ENCODE measurements at places on chromosomes 3 and 15.

DNA sequence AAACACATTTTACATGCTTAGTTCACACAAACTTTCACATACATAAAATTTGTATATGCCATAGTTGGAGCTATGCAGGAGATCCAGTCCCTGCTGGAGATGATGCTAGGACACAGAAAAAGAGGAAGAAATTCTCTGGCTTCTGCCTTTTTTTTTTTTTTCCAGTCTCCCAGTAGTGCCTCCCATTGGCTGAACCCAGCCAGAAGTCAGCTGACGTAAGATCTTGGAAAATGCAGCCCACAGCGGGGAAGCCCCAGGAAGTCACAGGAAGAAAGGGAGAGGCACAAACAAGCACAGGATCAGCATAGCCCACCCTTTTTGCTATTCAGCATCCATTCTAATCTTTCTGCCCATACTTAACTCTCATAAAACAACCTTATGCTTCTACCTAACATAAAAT lies 38.5 kb downstream of the SCN11A start:
- DNase-seq, result no peak

- no peak for DNase-seq
Measured at GRCh38 chr3:9715764-9716437, 12.3 kb downstream of the CPNE9 start.

DNA sequence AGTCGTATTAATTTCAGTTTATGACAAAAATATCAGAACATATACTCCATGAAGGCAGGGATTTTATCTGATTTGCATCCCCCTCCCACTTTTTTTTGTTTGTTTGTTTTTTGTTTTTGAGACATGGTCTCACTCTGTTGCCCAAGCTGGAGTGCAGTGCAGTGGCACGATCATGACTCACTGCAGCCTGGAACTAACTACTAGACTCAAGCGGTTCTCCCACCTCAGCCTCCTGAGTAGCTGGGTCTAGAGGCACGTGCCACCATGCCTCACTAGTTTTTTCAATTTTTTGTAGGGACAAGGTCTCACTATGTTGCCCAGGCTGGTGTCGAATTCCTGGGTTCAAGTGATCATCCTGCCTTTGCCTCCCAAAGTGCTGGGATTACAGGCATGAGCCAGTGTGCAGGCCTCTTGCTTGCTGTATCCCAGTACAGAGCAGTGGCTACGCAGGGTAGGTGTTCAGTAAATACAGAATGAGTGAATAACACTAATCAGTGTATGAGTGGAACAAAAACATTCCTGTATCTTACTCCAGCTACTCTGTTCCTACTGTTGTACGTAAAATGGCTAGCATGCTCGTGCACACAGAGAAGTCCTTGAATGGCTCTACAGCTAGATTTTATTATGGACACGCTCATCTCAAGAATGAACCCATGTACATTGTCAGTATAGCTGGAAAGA lies 272.4 kb downstream of the FOXP1 start:
- no peak for DNase-seq

DNA sequence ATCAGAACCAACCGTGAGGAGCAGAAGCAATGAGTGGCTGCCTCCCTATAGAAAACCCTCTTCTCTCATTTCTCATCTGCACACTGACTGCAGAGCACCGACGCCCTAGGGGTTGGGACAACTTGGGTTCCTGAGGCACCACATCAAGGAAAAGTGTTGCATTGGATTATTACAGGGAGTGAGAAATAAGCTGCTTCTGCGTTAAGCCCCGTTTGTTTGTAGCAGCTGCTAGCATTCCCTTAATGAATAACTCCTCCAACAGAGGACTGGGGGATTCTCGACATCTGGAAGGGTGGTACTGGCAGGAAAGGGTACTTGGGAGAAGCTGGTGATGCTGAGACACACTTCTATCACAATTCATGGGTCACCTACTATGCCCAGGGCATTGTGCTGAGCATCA lies 25.3 kb upstream of the AGBL1 start:
- no peak for DNase-seq

- no peak for DNase-seq
Measured at GRCh38 chr3:53155760-53156159, 5.2 kb upstream of the PRKCD start.

- no peak for DNase-seq
Measured at GRCh38 chr3:24506966-24507775, 12.5 kb upstream of the THRB start.

DNA sequence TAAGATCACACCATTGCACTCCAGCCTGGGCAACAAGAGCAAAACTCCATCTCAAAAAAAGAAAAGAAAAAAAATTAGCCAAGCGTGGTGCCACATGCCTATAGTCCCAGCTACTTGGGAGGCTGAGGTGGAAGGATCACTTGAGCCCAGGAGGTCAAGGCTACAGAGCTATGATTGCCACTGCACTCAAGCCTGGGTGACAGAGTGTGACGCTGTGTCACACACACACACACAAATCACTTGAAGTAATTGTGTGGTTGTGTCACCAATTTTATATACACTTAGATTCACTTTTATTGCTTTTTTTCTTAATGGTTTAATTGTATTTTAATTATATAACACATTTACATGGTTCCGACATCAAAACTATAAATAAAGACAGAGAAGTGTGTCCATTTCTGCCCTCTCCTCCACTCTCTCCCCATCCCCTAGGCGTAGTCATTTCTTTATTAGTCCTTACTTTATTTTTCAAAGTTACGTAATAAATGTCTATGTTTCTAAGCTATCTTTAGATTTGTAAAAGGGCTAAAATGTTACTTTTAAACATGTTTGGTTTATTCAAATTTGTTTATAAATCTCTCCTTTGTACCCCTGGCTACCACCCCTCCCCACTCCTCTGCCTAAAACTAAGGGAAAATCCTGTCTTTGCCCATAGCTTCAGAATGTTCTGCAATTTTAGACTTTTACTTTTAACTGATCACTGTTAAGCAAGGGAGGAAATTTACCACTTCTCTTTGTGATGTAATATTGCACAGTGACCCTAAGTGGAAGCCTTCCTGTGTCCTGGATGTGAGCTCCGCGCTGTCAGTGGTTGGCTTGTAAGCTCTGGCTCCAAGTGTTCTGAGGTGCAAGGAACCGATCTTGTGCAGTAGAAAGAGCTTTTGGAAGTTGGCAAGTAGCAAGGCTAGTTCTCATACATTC lies 10.8 kb upstream of the VILL start:
- no peak for DNase-seq

DNA sequence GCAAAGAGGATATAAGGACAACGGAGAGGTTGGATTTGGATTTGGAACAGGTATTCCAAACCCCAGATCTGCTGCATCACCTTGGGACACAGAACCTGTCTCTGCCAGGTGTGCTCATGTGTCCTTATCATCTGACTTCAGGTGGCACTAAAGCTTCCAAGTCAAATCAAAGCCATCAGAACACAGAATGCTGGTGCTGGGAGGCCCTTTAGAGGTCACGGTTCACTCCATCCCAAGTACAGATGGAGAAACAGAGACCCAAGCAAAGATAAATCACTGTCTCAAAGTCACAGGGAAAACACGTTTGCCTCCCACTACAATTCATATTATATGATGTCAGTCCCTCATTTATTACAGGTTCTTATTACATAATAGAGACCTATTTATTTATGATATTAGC lies 72.8 kb downstream of the HES1 start:
- DNase-seq, result no peak

- no peak for DNase-seq
Measured at GRCh38 chr3:65425880-65426279, 612.8 kb downstream of the MAGI1 start.

DNA sequence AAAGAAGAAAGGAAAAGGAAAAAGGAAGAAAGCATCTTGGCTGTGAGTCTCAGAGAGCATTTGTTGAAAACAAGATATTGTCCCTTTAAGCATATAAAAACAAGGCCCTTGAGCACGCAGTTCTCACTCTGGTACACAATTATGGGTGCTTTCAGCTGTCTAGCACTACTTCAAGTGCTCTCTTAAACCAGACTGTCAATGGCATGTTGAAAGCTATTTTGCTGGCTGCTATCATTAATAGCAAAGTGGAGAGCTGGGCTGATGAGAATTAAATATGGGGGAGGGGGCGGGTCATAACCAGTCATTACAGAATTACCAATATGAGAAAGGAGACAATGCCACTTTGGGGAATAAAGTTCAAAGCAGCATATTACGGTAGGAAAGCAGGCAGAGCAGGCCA lies 9.3 kb downstream of the TLE3 start:
- DNase-seq, result no peak

DNA sequence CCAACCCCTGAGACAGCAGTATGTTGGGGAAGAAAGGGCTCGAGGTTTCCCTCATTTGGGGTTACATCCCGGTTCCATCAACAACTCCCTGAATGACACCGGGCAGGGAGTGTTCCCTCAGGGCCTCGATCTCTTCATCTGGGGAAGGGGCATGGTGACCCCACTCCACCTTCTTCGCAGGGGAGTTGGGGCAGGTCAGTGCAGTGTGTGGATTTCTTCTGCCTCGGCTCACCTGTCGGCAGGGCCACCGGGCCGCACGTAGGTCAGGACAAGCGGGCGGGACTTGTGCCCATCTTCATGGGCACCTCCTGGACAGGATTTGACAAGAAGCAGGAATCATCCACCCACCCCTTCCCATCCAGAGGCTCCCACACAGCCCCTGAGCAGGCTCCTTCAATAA lies 17.4 kb downstream of the GRIP2 start:
- DNase-seq, result no peak

- no peak for DNase-seq
Measured at GRCh38 chr3:14431452-14431916, 29.1 kb downstream of the SLC6A6 start.

GRCh38 chr3:99885851-99886250 lies 68.2 kb downstream of the CMSS1 start:
- DNase-seq, result no peak

All from T-helper 17 cell (primary cell).